ENCODE measurements at places on chromosomes 3 and 15.

DNA sequence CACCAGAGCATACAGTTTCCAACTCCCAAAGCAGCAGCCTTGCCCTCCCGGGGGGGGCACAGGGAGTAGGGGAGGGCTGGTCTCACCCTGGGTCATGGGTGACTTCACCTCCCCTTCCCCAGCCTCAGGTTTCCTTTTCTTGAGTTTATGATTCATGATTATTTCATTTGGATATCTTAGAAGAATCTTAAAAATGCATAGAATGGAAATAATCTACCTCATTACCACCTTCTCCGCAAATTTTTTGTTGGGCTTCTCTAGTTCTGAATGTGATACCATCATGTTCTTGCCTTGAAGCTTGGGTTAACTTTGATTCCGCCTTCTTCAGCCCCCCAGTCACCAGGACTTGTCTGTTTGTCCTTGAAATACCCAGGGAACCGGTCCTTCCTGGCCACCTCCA lies 148.8 kb upstream of the ROPN1 start:
- no peak for DNase-seq

DNA sequence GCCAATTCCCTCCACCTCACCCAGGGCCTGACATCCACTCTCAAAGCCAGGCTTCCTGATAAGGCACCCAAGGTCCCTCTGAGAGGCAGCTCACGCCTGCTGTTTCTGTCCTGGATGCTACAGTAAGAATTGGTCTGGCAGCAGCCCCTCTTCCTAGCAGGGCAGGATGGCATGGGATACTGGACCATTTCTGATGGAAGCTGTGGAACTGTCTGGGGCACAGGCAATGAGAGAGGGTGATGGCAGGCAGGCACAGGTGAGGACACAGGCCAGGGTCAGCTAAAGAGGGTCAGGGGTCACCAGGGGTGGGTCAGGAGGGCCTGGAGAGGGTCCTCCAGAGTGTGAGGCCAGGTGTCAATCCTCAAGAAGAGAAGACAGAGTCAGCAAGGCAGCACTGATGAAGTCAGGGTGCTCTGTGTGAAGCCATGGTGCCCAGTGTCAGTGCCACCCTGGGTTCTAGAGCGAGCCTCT lies 41.9 kb upstream of the SLC41A3 start:
- DNase-seq, result no peak

- no peak for DNase-seq
These were observed 230.2 kb upstream of the CD96 start for GRCh38 chr3:111311709-111312235.

- DNase-seq, result no peak
These were observed at the start of gene SNX22 for GRCh38 chr15:64151727-64152506. Gene SNX22 (plus strand): TSS chr15:64151731. CDS start chr15:64151776, 45 bp downstream.

DNA sequence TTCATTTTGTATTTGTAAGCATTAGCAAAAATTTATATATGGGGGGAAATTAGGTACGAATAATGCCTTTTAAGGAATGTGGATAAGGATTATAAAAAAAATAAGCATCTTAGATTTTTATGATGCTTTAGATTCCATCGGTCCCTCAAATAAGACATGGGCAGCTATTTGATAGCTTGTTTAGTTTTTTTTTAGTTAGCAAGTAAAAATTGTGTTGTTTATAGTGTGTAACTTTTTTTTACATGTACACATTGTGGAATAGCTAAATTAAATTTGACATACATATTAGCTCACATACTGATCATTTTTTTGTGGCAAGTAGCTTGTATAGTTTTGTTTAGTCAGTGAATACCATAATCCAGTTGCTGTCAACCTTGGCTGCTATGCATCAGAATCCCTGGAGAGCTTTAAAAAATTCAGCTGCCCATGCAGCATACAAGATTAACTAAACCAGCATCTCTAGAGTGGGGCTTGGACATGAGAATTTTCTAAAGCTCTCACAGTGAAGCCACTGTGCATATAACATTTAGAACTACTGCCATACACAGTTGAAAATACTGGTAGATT lies 53.9 kb downstream of the TMOD3 start:
- DNase-seq, result no peak

DNA sequence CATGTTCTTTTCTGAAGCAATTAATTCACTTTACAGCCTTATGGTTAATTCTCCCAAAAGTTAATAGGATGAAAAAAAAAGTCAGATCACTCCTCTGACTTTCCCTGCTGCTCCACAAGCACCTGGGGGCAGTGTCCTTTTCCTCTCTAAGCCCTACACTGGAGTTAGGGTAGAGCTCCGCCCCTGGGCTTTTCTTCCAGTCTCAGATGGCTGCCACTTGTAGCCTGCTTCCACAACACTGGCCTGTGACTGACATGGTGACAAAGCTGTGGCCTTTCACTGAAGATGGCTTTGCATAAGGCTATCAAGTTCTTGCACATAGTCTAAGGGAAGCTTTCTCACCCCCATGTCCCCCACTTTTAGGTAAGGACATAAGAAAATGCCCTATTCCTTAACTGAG lies 1.3 kb upstream of the MON1A start:
- DNase-seq, result no peak

GRCh38 chr15:74768771-74769342 lies 13.0 kb upstream of the CSK start:
- peak; percentile 54 for DNase-seq

DNA sequence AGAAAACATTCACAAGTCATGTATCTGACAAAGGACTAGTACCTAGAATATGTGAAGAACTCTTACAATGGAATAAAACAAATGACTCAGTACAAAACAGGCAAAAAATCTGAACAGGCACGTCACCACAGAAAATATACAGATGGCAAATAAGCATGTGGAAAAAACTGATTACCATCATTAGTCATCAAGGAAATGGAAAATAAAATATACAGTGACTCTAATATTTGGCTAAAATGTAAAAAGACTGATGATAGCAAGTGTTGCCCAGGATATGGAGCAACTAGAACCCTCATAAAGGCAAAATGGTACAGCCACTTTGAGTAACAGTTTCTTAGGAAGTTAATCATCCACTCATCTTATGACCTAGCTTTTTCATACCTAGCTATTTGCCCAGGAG lies 95.8 kb upstream of the ABHD17C start:
- DNase-seq, result no peak

DNA sequence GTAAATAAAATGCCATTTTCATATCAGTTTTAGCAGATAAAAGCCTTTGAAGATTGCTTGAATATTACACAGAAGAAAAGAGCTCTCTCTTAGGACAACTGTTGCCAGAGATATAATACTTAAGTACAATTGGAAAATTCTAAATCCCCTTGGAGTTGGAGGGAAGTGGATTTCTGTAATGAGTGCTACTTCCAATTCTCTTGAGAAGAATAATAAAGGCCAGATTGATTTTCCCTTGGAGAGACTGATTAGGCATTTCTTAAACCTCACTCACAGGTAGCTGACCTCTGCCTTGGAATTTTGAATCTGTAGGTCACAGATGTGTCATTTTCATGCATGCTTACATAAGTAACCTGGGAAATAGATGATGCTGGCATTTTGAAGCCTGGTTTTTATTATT lies 29.8 kb upstream of the PSMD6 start:
- DNase-seq, result no peak

DNA sequence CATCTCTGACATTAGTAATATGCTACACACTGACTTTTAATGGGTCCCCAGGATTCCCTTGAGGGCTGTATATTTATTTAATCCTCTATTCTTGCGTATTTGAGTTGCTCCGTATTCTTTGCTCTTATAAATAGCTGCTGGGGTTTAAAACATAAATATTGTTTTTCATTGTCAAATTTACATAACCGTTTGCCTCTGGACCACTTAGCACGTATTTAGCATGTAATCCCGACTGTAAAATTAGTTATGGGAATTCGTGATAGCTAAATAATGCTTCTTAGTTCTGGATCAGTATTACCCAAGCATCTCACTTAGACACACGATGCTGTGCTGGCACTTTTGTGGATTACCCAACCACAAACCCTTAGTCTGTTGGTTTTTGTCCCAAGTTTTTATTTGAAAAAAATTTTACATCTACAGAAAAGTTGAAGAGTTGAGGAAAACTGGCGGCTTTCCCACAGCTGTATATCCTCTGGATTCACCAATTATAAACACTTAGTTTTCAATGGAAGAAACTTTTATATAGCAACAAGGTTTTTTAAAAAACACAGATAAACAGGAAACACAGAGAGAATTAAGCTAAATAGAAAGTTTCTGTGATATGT lies 296.8 kb upstream of the TPM1 start:
- no peak for DNase-seq

- DNase-seq, result no peak
These were observed 20.9 kb downstream of the RAD54L2 start for GRCh38 chr3:51559411-51559888.

DNA sequence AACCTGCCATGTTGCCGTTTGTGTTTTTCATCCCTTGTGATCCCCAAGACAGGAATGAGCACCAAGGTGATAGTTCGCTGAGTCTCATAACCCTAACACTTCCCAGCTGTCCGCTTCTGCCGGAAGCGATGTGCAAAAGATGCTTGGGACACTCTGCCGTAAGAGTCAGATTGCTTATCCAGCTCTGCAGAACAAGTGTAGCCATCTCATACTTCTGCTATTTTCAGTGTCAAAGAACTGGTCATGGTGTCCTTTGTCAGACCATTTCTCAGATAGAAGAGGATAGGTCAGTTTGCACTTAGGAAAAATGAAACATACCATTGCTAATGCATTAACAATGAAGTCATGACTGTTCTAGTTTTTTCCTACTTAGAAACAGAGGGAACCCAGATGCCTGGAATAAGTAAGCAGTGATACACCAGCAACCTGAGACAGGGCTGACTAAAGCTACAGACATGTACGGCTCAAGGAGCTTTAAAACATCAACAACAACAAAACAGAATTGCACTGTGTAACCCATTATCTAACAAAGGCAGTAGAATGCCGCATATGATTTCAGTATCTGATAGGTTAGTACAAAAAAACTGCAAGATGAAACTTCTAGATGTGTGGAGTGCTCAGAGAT lies 134.0 kb upstream of the IL12A start:
- no peak for DNase-seq

- no peak for DNase-seq
These were observed 37.9 kb upstream of the RPL32 start for GRCh38 chr3:12879191-12879815.

GRCh38 chr3:48018841-48019240 lies 2.6 kb upstream of the MAP4 start:
- no peak for DNase-seq

GRCh38 chr3:42846685-42847522 lies 28.8 kb downstream of the CYP8B1 start:
- no peak for DNase-seq

DNA sequence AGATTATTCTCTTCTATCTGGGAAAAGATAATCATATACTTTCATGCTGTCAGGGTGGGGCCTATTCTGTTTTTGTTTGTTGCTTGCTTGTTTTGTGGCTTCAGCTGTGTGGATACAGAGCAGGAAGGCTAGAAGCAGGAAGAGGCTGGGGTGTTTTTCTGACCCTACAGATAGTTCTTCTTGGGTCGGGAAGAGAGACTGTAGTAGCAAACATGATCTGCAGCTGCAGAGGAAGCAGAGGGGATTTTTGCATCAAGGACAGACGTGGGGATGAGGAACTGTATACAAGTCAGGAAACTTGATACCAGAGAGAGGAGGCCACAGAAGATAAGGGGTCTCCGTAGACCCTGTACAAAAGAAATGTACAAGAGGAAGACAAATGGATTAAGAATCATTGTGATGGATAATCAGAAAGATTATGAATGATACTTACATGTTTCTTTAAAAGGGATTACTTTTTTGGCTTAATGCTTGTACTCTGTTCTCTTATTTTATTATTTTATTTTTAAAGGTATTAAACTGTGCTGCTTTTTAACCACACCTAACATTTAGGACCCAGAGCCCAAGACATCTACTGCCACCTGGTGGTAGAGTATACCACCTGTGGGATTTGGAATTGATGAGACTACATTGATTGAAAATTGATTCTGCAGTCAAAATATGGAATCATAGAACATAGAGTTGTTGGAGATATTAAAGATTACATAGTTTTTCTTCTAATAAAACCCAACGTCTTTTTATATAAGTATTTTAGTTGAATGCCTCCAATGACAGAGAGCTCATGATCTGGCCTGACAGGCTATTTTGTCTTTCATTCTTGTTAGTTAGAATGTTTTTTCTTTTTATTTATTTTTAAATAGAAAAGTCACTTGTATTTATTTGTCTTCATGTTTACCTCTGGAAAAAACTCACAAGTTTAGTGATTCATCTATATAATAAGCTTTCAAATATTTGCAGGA lies 87.3 kb upstream of the ROPN1 start:
- no peak for DNase-seq

GRCh38 chr3:142168514-142168913 lies 19.2 kb upstream of the TFDP2 start:
- DNase-seq, result no peak
